Common myeloid progenitor, CD34-positive (primary cell): ENCODE measurements at places on chromosomes 11 and 22.
A peak's percentile ranks its signal among the peaks of the same experiment; 100 is the strongest.

- no peak for DNase-seq
Measured at GRCh38 chr11:30451167-30451566, 128.3 kb downstream of the ARL14EP start.

- no peak for DNase-seq
Measured at GRCh38 chr22:44316393-44317122, 3.8 kb upstream of the SHISAL1 start.

DNA sequence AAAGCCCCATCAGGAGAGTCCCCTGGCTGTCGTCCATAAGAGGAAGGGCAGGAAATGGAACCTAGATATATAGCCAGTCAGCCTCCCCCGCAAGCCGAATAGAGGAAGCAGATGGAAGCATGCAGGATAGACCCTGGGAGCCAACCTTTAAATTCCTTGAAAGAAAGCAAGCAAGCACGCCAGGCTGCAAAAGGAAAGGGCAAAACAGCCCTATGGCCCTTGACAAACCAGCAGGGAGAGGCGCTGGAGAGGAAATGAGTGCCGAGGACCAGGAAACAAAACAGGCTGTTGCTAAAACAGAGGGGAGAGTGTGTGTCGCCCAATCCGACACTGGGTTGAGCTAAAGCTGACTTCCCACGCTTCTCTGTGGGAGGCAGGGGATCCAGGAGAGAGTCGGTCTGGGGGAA, 203.5 kb upstream of the MTNR1B start:
- peak; percentile 87 for DNase-seq

- DNase-seq = no peak
Measured at GRCh38 chr11:20835561-20835960, 166.2 kb downstream of the NELL1 start.

DNA sequence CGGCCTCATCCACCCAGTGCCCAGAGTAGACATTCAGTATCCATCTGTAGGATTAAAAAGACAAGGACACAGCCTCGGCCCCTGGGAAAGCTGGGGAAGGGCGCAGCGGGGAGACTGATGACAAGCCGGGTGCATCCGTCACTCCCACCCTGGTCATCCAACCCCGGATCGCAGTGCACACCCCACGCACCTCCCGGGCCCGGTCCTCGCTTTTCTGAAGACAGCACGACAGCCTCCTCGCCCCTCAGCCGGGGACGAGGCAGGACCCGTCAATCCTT, 1.1 kb downstream of the FCHSD2 start:
- DNase-seq = no peak

DNA sequence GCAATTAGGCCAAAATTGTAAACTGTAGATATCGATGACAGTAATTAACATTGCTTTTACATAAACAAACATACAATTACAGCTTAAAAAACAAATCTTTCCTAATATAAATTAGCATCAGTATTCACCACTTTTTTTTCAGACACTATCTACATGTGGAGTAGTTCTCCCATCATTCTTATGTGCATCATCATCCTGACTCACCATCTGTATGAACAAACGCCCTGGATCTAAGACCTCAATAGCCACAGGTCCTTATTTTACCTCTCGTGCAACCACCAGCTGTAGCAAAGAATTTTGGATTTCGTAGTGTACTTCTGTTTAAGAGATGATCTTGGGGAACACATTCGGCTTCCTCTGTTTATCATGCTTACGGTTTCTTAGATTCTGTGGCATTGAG, 551.9 kb upstream of the KIRREL3 start:
- DNase-seq = no peak

- DNase-seq = no peak
Measured at GRCh38 chr11:126182787-126183445, 28.5 kb downstream of the RPUSD4 start.

- DNase-seq = no peak
Measured at GRCh38 chr11:117200813-117201657, 1.9 kb downstream of the TAGLN start.

- no peak for DNase-seq
Measured at GRCh38 chr22:27237080-27237741, 564.3 kb downstream of the MN1 start.

GRCh38 chr11:87284306-87284705, 246.6 kb downstream of the TMEM135 start:
- no peak for DNase-seq

GRCh38 chr11:116459185-116460045, 313.4 kb downstream of the BUD13 start:
- no peak for DNase-seq

DNA sequence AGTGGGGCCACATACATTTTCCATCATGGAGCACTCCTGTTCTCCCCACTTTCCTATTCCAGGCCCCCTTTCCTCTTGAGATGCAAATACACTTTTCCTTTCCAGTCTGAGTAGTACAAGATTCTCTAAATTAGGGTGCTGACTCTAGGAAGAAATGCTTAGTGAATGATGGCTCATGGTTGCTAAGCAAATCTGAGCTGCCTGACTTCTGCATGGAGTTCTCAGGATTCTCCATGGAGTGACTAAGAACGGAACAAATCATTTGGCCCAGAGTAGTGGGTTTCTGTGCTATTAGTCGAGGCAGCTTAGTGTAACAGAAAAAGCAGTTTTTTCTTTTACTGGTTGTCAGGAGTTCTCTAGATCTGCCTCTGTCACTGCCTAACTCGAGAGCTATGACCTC, 65.4 kb upstream of the NTM start:
- no peak for DNase-seq

GRCh38 chr11:96057502-96057901, 133.6 kb upstream of the MTMR2 start:
- DNase-seq = no peak

DNA sequence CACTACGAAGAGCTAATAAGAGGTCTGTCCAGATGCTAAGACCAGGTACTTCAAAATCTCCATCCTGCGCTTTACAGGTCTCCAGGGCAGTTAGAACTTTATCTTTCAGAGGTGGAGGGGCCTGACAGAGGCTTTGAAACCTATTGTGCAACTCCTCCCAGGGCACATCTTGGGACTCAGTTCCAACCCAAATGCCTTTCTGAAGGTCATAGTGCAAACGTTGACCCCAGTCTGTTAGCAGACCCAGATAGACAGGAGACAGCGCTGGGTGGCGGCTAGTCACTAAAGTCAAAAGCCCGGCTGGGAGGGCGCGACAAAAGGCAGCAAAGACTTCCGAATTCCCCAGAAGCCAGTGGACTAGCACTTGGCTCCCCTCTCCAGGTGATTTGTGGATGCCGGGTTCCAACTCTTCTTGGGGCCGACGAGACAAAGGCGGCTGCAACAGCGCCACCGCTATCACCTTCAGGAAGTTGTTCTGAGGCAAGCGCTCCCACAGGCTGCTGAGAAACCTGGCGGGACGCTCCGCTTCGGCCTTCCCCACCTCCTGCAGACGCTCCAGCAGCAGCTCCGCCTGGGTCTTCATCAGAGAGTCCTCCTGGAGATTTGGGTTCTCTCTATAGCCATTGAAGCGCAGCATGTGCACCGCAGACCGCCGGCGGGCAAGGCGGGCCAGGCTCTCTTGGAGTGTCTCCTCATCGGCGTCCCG, 728 bp downstream of the FANCF start:
- DNase-seq = peak; percentile 74

DNA sequence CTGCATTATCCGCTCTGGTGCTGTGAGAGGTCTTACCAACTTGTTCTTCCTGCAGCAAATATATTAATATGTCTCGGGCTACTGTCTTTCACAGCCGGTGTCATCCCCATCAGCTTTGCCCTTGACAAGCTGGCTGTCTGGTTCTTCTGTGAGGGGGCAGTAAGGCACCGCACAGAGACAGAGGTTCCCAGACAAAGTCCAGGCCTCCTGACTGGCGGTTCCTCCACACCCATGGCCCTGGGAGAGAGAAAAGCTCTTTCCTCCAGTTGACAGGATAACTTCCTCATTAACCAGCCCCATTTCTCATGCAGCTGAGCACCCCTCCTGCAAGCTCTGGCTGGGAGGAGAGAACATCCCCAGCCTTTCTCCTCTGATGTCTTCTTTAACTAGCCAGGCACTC, 212.5 kb upstream of the SEZ6L start:
- DNase-seq = no peak

- DNase-seq = no peak
Measured at GRCh38 chr22:46280999-46281623, 13.3 kb downstream of the TTC38 start.

DNA sequence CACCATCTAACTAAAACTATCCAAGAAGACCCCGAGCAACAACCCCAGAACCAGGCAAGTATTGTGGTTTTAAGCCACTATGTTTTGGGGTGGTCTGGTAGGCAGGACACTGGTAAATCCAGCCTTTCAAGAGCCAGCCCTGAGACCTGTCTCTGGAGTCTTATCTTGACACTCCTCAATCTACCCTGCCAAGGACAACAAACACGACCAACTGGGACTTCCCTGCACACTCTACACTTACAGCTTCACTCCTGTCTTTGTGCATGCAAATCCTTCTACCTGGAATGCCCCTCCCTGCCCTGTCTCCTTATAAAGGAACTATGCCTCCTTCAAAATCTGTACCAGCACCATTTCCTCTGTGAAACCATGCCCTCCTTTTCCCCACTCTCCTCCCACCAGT, 107.3 kb downstream of the RPL27A start:
- no peak for DNase-seq

DNA sequence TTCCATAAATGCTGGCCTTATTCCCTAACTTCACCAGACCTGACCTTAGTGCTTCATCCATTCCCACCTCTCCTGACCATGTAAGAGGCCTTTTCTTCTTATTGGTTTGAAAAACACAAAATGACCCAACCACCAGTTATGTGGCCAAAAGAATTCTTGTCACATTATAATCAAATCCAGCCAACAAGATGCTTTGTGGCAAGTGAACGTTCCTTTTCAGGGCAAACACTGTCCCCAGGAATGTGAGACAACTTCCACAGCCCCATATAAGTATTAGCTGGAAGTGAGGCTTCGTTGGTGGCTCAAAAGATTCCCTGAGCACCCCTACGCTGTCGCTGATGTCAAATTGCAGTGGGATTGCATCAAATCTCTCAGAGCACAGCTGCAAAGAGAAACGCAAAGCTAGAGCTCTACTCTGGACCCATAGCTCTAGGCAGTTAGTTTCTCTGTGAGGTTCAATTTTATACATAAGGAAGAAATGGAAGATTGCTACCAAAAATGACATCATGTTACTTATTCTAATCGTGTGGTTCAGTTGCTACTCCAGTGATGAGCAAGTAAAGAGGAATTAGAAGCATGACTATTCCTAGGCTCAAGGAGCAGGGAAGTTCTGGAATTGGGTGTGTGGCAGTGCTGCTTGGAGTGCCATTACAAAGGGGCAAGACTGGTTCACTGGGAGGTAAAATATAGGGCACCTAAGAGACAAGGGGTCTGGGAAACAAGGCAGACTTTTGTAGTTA, 26.1 kb downstream of the GLYATL1 start:
- DNase-seq = no peak

- no peak for DNase-seq
Measured at GRCh38 chr22:49549256-49550140, 278.2 kb downstream of the BRD1 start.

DNA sequence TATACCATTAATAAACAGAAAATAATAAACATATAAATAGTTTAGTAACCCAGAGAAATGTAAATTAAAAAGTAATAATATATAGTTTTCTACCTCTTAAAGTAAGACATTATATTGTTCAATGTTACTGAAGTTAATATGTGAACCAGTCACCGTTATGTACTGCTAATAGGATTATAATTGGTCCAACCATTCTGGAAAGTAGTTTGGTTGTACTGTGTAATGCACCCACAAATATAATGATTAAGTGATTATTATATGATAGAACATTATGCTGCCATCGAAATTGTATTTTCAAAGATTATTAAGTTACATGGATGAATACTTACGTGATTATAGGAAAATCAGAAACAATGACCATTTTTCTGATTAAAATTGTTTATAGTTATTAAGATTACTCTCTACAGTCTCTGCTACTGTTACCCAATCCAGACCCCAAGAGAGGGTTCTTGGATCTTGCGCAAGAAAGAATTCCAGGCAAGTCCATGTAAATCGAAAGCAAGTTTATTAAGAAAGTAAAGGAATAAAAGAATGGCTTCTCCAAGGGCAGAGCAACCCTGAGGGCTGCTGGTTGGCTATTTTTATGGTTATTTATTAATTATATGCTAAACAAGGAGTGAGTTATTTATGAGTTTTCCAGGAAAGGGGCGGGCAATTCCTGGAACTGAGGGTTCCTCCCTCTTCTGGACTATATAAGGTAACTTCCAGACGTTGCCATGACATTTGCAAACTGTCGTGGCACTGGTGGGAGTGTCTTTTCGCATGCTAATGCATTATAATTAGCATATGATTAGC, 50.1 kb downstream of the ACER3 start:
- no peak for DNase-seq

- DNase-seq = no peak
Measured at GRCh38 chr11:27672836-27673464, 27.3 kb downstream of the BDNF start.

GRCh38 chr11:10659339-10660216, 34.0 kb downstream of the IRAG1 start:
- peak; percentile 66 for DNase-seq

DNA sequence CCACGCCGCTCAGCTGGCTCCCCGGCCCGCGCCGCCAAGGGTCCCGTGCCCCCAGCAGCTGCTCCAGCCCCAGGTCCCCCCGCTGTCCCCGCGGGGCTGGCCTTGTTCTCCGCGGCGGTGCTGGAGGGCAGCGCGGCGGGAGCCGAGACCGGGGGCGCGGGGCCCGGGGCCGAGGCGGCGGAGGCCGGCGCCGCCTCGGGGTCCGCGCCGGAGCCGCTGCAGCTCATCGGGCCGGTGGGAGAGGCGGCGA, 128 bp downstream of the TAF10 start:
- DNase-seq = no peak

GRCh38 chr11:94402355-94402754, 1.1 kb upstream of the GPR83 start:
- DNase-seq = no peak

GRCh38 chr11:6570691-6571427, 32.6 kb downstream of the RRP8 start:
- no peak for DNase-seq

DNA sequence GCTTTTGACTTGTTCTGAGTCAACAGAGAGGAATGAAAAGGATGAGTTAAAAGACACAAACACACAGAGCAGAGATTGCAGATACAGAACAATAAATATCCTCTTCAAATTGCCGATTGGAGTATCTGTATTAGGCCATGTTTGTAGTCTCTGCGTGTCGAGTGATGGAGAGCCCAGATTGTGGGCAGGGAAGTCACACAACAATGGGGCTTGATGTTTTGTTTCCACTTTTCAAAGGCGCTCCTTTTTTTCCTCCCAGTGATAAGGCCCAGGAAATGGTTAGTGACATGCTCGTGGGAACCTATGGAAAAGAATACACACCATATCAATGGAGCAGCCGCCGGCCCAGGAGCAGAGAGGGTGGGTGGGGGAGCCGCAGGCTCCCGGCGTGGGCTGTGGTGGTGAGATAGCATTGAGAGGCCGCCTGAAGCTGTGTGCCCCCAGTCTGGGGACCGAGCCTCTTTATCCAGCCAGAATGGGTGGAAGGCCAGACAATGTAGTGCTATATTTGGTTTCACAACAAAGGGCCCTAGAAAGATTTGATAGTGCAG, 555.9 kb downstream of the INSC start:
- DNase-seq = no peak

- no peak for DNase-seq
Measured at GRCh38 chr11:17985517-17985916, 27.3 kb downstream of the SERGEF start.

- DNase-seq = no peak
Measured at GRCh38 chr11:10164621-10165020, 129.4 kb downstream of the SBF2 start.

- peak; percentile 73 for DNase-seq
Measured at GRCh38 chr11:6604081-6604626, 580 bp downstream of the ILK start.

GRCh38 chr11:82529936-82530335, 203.7 kb downstream of the FAM181B start:
- no peak for DNase-seq
